ENCODE measurements at places on chromosomes 7 and 10. TPM values are rescaled to one million over a fixed set of nuclear protein-coding genes. Genes with fewer than 3 reads are reported as not detected.

DNA sequence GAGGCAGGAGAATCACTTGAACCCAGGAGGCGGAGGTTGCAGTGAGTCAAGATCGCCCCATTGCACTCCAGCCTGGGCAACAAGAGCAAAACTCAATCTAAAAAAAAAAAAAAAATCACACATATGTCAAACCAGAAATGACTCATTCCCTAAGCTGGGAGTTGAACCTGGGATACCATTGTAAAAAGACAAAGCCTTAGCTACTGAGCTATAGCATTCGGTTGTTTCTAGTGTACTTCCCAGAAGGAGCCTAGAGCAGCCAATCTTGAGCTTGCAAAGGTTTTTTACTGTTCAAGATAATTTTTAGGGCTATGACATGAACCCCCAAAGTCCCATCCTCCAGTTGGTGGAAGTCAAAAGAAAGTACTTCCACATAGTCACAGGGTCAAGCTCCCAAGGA lies 87.9 kb downstream of the ZNF467 start:
- no peak for DNase-seq

- no peak for DNase-seq
Observed at GRCh38 chr10:62103857-62104256, 164.8 kb downstream of the RTKN2 start.

DNA sequence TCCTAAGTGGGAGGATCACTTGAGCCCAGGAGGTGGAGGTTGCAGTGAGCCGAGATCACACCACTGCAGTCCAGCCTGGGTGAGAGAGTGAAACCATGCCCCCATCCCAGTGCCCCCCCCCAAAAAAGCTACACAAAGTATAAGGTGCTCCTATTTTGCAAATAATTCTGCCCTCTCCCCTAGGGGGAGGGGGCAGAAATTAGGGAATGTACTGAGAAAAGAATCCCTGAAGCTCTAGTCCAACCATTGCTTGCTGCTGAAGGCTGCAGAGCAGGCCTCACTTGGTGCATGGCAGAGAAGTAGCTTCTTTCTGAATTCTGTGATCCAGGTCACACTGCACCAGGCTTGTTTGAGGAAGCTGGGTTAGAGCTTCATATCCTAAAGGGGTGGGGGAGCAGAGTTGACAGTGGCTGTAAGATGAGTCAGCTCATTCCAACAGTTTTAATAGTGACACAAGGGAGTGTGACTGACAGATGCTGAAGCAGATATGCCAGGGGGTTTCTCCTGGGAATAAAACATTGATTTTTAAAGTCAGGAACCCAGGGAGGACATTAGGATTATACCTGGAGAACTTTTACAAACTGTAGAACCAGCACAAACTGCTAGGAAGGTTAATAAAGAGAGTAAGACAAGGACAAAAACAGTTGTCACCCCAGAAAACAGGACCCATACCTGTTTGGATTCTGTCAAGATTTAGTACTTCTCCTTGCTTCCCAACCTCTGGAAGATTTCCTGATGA lies 32.8 kb upstream of the STRIP2 start:
- DNase-seq = no peak

- no peak for DNase-seq
Observed at GRCh38 chr10:119025336-119025735, 4.2 kb upstream of the NANOS1 start.

- peak; percentile 33 for DNase-seq
Observed at GRCh38 chr7:50197549-50197948, 104.5 kb upstream of the ZPBP start.

DNA sequence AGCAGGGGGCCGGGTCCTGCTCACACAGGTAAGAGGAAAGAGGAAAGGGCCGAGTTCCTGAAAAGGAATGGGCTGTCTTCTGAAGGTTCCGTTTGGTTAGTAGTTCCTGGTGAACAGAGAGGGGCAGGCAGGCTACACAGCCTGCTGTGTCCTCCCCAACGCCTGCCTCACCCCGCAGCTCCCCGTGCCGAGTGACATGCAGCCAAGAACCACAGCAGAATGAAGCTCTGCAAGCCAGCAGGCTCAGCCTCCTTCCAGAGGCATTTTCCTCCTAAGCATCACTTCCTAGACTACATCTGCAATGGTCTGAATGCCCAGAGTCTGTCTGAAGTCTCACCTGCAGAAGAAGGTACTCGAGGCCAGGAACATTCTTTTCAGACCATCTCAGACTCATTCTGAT lies 202.4 kb upstream of the TCERG1L start:
- no peak for DNase-seq

DNA sequence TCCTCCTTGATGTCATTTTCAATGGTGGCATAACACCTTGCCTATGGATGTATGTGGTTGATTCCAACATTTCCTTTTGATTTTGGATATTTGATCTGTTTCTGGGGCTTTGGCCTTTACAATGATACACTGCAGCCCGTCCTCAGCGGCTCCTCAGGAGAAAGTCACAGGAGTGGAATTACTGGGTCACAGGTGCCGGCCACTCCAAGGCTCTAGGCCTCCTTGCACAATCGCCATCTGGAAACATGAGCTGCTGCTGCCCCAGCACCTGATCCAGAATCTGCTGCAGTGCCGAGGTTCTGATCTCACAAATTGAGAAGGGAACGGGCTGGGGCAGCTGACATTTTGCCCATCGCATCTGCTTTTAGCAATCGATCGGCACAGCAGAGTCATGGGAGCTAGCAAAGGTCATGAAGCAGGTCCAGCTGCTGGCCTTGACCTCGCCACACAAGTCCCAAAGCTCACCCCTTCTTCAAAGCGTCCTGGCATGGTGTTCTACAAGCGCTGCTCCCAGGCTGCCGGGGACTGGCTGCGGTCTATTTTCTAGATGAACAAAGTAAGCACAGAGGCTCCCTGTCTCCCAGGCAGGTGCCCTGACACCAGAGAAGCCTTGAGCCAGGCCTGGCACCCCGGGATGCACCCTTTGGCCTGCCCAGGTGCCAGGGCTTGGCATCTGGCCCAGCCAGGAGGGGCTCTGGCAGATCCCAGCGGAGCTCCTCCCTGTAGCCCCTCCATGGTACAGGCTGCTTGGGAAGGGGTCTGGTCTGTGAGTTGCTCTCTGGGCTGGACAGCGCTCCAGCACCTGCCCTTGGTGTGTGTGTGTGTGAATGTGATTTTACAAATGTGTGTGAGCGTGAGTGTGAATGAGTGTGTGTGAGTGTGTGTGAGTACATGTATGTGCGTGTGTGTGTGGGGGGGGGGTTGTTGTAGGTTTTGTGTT lies 201.8 kb downstream of the GLRX3 start:
- DNase-seq = no peak

- no peak for DNase-seq
Observed at GRCh38 chr7:82110146-82110840, 333.3 kb downstream of the CACNA2D1 start.

DNA sequence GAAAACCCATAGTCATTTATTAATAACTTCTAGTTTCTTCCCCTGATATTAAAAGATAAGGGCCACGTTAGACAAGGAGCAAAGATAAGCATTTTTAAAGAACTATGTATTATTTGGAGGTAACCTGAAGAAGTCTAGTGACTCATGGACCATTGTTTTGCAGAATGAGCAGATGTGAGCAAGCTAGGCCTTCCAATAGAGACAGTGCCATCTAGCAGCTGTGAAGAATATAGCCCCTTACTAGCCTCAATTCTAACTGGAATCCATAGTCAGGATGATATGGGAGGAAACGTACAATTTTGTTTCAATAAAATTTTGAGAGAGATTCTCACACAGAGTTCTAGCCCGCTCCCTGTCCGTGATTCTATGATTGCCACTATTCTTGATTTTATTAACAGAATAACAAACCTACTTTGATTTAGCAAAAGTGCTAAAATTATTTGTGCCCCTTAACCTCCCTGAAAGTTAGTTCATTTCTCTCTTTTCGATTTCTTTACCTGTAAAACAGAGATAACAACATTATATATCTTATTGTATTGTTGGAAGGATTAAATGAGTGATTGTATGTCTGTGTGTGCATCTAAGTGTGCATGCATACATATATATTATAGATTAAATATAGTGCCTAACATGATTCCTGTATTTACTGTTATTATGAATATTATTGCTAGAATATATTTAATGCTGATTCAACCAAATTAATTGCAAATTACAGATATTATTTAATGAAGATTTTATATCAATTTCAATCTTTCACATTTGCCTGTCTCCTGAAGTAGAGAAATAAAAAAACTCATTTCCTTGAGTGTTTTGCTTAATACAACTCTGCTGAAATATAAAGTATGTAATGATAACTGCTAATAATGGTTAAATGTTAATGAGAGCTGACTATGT lies 22.7 kb downstream of the FAM237B start:
- DNase-seq = no peak

GRCh38 chr7:126856691-126857291 lies 395.9 kb downstream of the GRM8 start:
- no peak for DNase-seq

DNA sequence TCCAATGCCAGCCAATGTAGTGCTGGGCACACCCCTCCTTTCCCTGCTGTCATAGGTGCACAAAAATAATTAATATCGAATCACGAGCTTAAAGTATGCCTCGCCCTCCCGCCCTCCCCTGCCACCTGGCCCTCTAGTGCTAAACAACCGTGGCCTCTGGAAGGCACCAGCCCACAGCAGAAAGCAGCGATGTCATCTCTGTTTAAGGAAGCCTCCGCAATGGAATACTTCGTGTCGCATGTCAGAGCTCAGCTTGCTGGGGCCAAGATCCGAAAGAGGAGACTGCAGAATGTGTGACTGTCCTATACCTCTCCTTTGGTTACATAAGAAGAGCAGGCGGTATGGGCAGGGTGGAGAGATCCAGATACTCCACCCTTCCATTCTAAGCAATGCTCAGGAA lies 71.5 kb downstream of the RHOBTB1 start:
- no peak for DNase-seq

- DNase-seq = no peak
Observed at GRCh38 chr10:131892806-131893675, 7.8 kb upstream of the PPP2R2D start.

GRCh38 chr7:9822458-9823290 lies 1151.0 kb upstream of the PHF14 start:
- no peak for DNase-seq

- DNase-seq = no peak
Observed at GRCh38 chr7:81715984-81716588, 53.8 kb downstream of the HGF start.

DNA sequence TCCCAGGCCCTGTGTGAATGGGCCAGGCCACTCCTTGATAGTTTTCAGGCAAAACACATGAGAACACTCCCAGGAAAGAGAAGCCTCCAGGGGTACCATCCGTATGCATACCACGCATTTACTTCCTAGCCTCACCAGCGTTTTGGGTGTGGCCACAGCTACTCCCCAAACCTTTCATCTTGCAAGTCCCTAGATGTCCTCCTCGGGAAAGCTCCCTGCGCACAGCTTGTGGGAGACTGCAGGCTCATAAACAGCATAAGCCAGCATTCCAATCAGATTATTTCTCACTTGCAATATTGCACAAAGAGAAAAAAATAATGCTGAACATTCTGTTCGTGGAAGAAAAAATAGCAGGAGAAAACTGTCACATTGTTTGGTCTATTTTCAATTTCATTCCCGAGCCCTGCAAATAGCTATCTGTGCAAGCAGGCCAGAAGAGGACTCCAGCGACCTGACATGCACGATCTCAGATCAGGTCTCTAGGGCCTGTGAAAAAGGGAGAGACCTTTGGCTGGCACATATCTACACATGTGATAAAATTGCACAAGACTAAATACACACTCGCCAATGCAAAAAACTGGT lies 175.6 kb downstream of the PLXNA4 start:
- no peak for DNase-seq

DNA sequence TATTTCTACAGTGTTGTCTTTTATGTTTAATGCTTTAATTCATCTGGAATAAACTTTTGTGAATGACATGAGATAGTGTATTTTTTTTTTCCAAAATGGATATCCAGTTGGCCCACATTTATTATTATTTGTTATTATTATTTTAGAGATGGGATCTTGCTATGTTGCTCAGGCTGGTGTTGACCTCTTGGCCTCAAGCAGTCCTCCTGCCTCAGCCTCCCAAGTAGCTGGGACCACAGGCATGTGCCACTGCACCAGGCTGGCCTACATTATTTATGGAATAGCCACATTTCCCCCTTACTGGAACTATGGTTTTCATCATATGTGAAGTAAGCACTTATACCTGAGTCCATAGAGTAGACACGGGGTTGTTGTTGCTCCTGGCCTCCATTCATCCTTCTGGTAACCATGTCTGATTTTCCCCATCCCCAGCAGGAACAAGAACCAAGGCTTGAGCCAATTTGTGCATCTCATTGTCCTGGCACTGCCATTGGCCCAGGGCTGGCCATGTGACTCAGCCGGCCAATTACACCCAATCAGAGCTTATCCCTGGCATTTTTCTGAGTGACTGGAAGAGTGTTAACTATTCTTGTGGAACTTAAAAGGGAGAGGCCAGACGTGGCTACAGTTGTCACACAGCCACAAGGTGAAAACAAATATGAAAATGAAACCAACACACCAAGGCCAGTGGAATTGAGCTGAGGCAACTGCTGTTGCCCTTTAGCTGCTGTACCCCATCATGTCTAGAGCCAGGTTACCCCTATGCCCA lies 23.1 kb downstream of the PRF1 start:
- peak; percentile 60 for DNase-seq

DNA sequence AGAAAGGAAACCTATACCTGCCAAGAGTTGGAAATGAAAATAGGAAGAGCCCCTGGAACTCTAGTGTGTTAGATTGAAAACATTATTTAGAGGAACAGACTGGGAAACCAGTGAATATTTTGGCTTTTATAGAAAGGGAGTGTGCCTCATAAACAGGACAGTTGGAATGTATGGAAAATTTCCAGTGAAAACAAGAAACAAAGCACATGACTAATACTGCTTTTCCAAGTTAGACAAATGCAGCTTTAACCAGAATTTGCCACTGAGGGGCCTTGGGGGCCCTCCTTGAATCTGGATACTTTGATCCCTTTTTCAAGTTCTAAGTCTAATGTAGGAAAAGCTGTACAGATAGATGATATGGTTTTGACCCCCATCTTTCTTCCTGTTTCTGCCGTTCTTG lies 21.2 kb downstream of the ITGB8 start:
- no peak for DNase-seq

DNA sequence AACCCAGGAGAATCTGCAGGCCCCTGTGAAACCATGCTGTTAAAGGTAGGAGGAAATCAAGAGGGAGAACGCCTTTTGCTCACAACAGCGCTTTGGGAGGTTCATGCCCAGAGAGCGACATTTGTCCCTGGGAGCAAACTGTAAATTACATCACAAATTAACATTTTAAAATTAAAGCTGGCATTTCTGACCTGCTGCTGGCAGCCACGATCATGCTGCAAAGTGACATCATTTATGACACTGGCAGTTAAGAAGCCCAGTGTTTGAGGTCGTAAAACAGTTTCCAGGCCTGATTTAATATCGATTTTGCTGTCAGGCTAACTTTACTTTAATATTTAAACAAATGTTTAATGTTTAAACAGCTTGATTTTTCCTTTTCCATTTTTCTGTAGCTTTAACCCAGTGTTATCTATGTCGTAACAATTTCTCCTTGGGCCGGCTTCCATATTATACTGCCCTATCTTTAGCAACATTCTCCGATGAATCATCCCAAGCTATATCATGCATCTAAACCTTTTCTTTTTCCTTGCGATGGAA lies 86.5 kb upstream of the NPVF start:
- DNase-seq = no peak

Gene PIP
- not detected for total RNA-seq

Gene BMPER
- not detected for total RNA-seq

Gene NXPH1
- not detected for total RNA-seq

Gene IFIT1B
- not detected for total RNA-seq

Gene TMEM60
- total RNA-seq = 14.1 TPM

Gene CELF2
- total RNA-seq = 182 TPM
